ENCODE measurements at places on chromosomes 5 and 9.

GRCh38 chr5:154753792-154754191, 1.4 kb upstream of the LARP1 start:
- DNase-seq: no peak

- no peak for DNase-seq
Observed at GRCh38 chr5:67243944-67244343, 47.3 kb upstream of the CD180 start.

- no peak for DNase-seq
Observed at GRCh38 chr5:157640406-157641066, 11.7 kb downstream of the SOX30 start.

DNA sequence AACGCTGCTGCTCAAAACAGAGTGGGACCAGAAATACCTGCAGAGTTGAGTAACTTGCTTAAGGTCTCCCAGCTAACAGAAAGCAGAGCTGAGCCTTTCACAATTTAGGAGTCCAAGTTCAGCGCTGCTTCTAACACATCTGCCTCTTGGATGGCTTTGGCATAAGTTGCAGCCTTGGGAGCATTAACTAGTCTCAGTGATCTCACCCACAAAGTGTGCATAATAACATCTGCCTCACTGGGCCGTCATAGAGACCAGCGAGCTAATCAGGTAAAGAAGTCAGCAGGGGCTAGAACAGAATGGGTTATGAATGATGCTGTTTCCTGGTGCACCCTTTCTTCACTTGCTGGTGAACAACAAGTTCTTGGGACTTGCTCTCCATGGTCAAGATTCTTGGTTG, 36.5 kb downstream of the WWC1 start:
- no peak for DNase-seq

DNA sequence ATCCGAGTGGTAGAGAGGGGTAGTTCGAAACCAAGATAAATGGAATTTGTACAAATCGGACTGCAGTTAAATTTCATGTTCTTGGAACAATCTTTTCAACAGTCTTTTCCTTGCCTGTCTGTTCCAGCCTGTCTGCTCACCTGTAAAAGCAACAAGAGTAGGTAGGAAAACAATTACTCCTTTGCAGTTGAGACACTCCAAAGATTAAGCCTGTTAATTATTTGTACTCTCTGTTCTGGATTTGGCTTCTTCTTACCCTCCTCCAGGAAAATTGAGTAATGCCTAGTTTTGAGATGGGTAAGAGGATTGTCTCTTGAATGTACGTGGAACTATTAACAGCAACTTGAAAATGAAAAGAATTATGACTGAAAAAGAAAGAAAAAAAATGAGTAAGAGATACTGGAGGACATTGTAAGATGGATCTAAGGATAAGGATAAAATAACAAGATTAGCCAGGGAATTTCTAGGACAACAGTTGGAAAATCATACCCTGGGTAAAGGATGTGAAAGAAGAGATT, 24.3 kb downstream of the SPAAR start:
- DNase-seq: no peak

DNA sequence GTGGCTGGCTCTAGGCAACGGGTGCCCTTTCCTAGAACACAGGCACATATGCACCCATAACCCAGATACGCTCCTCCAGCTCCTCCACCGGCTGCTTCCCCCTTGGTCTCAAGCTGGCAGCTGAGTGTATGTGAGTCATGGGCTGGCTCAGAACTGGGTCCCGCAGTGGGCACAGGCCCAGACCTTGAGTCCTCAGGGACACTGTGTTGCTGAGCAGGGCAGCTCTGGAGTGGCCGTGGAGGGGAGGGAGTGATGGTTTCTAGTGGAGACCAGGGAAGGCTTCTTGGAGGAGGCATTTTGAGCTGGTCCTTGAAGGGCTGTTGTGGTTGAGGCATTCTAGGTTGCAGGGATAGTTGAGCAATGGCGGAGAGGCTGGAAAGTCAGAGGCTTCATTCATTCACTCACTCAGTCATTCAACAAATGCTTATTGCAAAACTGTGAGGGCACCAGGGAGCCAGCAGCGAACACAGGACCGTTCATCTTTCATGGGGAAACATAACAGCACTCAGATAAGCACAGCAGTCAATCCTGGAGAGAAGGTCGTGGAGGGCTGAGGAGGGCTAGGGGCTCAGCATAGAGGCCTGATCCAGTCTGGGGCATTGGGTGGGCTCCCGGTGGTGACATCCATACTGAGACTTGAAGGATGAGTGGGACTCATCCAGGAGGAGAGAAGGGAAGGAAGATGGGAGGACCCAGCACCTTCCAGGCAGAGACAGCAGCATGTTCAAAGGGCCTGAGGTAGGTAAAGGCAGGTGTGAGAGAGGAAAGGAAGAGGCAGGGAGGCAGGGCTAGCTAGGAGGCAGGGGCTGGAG, 2.4 kb downstream of the BBLN start:
- DNase-seq: no peak

- DNase-seq: no peak
Observed at GRCh38 chr5:17431272-17432050, 66.6 kb upstream of the TAF11L2 start.

Measured in HuH-7 (cell line).